ENCODE measurements at places on chromosomes 7 and 10. TPM values are rescaled to one million over a fixed set of nuclear protein-coding genes. Genes with fewer than 3 reads are reported as not detected.

BAMBI gene
- 114 TPM for polyA plus RNA-seq

CAMK1D gene
- polyA plus RNA-seq: 8.0 TPM

HK1 gene
- polyA plus RNA-seq: 19.4 TPM

NRCAM gene
- 522 TPM for polyA plus RNA-seq

WNT16 gene
- polyA plus RNA-seq: 40.3 TPM

PLCE1 gene
- 0.48 TPM for polyA plus RNA-seq

OR2A1 gene
- not detected for polyA plus RNA-seq

ZNF277 gene
- polyA plus RNA-seq: 19.8 TPM

MEIG1 gene
- polyA plus RNA-seq: 3.5 TPM

TNKS2 gene
- polyA plus RNA-seq: 26.2 TPM

PMS2 gene
- 29.6 TPM for polyA plus RNA-seq

FAM13C gene
- 18.4 TPM for polyA plus RNA-seq

ERLIN1 gene
- 7.7 TPM for polyA plus RNA-seq

DGKB gene
- polyA plus RNA-seq: 65.8 TPM

BICC1 gene
- not detected for polyA plus RNA-seq

UBE2H gene
- 20.9 TPM for polyA plus RNA-seq

CHAT gene
- not detected for polyA plus RNA-seq

CALCR gene
- polyA plus RNA-seq: not detected

EPO gene
- not detected for polyA plus RNA-seq

TRIL gene
- 16.1 TPM for polyA plus RNA-seq

OR13A1 gene
- not detected for polyA plus RNA-seq

KNDC1 gene
- 0.19 TPM for polyA plus RNA-seq

ZNF804B gene
- polyA plus RNA-seq: 0.08 TPM

KIF20B gene
- polyA plus RNA-seq: 2.4 TPM

CYP17A1 gene
- not detected for polyA plus RNA-seq

GTF2IRD1 gene
- polyA plus RNA-seq: 41.3 TPM

CTNNA3 gene
- 1.4 TPM for polyA plus RNA-seq

CDHR1 gene
- 0.85 TPM for polyA plus RNA-seq

PLAC9 gene
- polyA plus RNA-seq: not detected

NXPH1 gene
- 4.6 TPM for polyA plus RNA-seq

CLRN3 gene
- polyA plus RNA-seq: not detected
